ENCODE measurements at places on chromosomes 1 and 21.

DNA sequence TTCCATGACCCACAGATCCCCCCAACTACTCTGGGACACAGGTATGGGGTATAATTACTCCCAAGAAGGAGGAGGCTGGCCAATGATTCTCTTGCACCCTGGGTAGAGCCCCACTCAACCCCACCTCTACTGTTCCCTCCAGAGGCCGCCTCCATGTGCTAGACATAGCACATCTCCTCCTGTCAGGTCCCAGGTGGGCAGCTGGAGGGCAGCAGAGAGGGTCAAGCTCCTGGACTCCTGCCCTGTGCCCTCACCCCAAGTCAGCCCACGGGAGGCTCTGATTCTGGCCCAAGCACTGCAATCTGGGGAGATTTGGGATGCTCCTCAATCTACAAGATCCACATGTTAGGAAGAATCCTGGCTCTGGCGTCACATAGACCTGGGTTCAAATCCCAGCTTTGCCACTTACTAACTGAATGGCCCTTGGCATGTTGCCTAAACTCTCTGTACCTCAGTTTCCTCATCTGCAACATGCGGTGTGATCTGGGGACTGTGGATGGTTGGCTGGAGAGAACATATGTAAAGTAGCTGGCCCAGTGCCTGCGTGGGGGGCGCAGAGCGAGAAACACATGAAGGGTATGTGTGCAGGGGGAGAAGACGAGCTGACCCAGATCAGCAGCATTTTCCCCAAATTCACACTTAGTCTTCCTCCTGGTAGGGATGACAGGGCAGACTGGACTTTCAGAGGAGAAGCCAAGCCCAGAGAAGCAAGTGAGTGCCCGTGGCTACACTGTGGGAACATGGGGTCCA is 23.2 kb downstream of the TNNT2 start:
- no peak for DNase-seq

DNA sequence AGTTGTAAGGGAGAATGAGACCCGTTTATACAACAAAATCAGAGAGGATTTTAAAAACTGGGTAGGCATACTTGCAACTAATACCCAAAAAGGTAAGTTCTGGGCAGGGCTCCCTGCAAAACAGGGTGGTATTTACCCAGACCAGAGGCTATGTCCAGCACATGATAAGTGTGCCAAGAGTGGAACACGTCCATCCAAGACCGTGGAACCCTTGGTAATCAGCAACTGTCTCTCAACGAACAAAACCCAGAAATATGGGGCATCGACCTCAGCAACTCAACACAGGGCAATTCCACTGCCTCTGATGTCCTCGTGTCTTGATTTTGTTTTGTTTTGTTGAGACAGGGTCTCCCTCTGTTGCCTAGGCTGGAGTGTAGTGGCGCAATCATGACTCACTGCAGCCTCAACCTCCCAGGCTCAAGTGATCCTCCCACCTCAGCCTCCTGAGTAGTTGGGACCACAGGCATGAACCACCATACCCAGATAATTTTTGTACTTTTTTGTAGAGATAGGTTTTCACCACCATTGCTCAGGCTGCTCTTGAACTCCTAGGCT is 26.7 kb upstream of the MX1 start:
- DNase-seq, result no peak

DNA sequence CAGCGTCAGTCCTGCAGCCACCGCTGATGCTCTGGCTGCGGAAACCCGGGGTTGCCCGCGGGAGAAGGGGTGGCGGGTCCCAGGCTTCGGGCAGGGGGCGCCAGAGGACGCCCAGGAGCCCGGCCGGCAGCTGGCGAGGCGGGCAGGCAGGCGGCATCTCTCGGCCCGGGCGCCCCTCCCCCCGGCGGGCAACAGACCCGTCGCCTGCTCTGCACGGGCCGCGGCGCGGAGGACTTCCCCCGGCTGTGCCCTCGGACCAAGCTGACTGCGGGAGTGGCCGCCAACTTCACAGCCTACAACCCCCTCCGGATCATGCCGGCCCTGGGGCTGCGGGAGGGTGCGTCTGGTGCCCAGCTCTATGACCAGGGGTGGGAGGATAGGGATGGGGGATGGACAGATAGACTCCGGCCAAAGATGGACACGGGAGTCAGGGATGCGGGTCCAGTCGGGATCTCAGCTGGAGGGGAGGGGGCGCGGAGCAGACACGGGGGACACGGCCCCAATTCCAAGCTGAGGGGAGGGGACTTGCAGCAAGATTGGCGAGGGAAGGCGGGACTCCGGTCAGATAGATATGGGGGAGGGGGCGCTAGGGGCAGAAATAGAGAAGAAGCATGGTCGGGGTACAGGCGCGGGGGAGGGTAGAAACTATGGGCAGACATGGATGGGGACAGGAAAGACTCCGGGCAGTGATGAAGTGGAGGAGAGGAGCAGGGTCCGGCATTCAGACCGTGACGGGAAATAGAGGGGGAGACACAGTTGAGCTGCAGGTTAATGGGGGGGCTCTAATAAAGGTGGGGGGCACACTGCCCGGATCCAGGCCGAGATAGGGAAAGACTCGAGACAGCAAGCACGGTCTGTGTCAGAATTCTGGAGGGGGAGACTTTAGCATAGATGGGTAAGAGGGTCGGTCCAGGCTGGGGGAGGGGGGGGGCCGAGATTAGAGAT is 1.1 kb downstream of the ADGRB2 start:
- DNase-seq, result peak; percentile 62

DNA sequence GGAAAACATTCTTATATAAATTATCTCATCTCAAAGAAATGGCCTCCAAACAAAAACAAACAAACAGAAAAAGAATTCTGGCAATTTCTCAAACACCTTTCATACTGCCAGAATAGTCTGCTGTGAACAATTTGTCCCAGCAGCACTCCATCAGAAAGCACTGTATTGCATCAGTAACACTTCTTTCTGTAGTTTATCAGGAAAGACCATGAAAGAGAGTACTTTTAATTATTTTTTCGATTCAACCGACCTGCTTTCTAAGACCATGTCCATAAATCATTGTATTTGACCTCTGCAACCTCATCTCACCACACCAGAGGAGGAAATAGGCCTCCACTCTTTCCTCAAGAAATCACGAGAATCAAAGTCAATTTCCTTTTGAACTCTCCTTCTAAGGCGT is 1579.9 kb downstream of the MRPL39 start:
- no peak for DNase-seq

DNA sequence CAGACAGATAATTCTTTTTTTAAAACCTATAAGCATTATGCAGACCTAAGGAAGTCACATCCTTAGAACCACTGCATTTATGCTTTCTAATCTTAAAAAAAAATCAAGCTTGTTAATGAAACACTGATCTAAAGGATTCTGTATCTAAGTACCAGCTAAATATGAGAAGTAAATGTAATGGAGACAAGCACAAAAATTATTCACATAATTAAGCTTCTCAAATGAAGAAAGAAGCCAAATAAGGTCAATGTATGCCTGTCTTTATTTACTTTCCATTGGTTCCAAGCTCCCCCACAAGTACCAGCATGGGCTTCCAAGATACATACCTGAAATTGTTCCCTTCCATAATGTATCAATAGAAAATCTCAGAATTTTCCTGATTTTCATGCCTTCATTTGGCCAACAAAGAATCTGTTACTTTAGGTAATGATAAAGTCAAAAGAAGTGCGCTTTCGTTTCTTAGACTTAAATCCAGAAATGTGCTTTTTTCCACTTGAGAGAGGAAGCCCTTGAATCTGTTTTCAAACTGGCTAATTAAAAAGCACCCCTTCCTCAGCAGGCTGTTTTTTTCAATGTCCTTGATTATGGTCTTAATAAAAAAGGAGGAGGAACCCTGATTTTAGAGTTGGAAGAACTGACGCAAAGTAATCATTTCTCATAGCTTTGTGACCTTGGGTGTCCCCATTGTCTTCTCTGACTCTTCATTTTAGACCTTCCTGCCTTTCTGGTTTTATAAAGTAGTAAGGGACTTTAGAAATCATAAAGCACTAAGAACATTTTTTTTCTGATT is 3.8 kb downstream of the RGS2 start:
- no peak for DNase-seq

GRCh38 chr1:27821761-27822315 is 8.7 kb upstream of the PPP1R8 start:
- DNase-seq, result no peak

DNA sequence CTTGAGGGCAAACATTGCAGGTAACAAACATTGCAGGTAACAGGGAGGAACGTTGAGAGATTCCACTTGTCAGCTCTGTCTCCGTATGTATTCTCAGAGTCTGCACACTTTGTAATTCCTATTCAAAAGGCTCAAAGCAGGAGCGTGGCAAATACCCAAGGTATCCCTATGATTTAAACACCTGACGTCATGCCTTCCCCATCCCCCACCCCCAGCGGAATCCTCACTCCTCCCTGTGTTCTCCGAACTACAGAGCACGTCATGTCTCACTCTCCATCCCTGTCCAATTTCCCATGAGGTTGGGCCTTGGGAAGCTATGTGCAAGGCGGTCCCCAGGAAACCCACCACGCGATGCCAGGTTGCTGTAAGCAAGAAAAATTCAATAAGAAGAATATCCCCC is 2.8 kb upstream of the LRRC38 start:
- DNase-seq, result no peak

GRCh38 chr1:35925741-35926140 is 5.2 kb upstream of the AGO3 start:
- no peak for DNase-seq

- DNase-seq, result no peak
Observed at GRCh38 chr1:56481140-56481694, 98.1 kb downstream of the PLPP3 start.

- DNase-seq, result no peak
Observed at GRCh38 chr1:228972576-228972975, 237.3 kb downstream of the RHOU start.

DNA sequence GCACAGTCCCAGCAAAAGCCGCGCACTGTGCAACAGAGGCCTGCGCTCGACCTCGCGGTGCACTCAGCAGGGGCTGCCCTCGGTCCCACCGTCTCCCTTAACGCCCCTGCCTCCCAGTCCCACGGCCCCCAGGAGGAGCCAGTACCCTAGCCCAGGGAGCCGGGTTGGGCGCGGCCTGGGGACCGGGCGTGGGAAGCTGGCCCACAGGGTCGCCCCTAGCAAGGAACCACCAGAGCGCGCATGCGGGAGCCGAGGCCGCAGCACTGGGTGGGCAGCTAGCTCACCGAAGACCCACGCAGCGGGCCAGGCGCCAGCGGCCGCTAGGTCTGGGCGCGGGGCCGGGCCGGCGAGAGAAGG is 21.6 kb upstream of the ZNF678 start:
- DNase-seq, result no peak

GRCh38 chr1:207831517-207832327 is 79.2 kb downstream of the CD34 start:
- DNase-seq, result no peak

DNA sequence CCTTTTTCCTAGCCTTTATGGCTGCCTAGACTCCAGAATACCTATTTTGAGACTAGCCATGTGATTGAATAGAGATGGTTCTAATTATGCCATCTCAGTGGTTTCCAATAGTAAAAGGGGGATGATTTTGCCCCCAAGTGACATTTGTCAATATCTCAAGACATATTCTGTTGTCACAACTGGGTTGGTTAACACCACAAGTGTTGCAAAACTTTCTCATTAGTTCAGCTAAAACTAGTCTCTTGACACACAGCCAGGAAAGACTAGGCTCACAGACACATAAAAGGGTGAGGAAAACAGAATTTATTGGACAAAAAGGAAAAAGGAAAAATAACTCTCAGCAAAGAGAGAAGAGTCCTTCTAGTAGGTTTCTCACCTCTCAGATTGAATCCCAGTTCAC is 39.9 kb upstream of the GBP5 start:
- no peak for DNase-seq

DNA sequence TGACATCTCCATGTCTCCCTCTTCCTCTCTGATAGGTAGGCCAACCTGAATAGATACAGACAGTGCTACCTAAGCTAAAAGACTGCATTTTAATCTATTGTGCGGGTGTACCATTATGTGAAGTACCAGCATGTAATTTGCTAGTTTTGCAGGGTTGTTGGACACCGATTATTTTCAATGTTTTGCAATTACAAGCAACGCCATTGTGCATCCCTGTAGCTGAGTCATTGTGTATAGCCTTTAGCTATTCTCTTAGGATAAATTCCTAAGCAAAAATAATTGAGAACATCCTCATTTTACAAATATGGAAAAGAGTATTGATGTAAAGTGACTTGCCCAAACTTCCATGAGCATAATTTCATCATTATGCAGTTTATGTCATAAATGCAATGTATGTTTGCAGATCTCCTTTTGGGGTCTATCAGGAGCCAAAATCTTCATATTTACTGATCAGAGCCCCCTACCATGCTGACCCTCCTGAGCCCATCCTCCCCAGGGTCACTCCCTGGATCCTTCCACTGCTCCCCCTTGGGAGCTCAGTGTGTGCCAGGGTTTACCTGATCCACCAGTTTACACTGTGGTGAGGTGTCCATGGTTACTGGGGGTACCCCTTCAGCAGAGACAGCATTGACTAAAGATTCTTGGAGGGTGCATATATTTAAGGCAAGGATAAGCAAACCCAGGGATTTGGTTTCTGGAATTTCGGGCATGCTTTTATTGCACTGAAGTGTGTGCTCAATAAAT is 80.6 kb downstream of the CCDC185 start:
- no peak for DNase-seq

- DNase-seq, result no peak
Observed at GRCh38 chr1:107139833-107140702, 771 bp upstream of the NTNG1 start.

DNA sequence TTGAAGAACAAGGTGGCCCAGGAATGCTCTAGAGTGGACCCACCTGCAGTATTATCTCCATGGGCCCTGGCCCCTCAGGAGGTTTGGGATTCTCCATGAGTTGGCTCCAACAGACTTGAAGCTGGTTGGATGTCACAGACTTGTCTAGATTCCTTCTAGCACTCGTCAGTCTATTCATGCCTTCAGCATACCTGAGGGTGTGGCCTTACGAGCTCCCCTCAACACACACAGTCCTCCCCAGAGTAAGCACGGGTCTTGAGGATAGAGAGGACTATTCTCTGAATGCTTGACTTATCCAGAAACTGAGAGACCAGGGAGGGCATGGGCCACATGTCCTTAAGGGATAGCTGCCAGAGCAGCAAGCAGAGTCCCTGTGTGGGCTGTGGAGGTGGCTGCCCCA is 45.9 kb upstream of the COL6A1 start:
- no peak for DNase-seq

DNA sequence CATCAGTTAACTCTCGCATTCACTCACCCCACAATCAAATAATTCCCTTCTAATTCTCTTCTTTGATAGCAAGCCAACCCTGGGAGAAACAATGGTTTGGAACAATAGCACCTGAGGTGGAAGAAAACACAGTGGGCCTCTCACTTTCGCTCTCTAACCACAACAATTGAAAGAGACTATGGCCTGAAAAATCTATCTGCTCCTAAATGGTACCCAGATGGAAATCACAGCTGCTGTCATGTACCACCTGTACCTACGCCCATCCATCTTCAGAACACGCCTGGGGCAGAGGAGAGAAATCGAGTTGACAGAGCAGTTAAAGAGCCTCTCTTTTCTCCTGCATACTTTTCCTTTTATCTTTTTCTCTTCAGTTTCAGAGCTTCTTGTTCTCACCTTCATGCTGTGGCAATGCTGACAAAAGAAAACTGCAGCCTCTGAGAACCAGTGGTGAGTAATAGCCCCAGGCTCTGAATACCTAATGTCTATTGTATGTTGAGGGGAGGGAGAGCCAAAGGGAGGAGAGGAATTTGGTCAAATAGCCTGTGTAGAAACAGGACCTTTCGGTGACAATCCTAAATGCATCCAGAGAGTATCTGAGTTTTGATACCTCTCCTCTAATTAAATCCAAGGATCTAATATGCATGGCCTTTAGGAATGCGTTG is 57.7 kb downstream of the ZC3H11B start:
- no peak for DNase-seq
